Osteoblast (primary cell): ENCODE measurements at places on chromosomes 7 and 10.

GRCh38 chr7:143913945-143914615, 12.1 kb upstream of the TCAF1 start:
- no peak for DNase-seq

DNA sequence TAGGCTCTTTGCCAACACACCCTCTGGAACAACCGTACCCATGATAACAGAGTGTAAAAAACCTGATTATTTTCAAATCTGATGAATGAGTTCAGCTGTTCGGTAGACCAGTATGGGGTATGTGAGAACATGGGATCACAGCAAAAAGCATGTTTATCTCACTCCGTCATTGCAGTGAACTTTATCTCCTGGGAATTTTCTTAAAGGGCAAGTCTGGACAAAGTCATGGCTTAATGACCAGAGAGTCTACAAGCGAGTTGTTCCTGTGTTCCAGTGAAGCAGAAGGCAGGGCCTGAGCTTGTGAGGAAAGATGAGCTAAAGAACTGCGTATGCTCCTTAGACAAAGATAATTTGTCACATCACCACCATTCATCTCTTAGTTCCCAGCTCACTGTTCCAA, 219.7 kb downstream of the TRIL start:
- no peak for DNase-seq

DNA sequence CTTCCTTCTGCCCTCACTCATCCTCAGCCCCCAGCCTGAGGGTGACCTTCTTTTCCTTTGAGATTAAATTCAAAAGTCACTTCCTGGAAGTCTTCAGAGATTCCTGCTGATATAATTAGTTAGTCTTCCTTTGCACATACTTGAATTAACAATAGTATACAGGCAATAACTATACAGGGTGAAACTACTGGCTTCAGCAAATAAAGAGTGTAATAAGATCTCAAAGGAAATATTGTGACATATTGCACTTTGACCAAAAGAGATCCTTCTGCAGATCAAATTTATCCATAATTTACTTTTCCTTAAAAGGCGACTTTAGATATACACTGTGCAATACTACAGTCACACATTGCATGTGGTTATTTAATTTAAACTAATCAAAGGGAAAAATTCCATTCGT, 123.8 kb downstream of the SEMA3A start:
- no peak for DNase-seq

DNA sequence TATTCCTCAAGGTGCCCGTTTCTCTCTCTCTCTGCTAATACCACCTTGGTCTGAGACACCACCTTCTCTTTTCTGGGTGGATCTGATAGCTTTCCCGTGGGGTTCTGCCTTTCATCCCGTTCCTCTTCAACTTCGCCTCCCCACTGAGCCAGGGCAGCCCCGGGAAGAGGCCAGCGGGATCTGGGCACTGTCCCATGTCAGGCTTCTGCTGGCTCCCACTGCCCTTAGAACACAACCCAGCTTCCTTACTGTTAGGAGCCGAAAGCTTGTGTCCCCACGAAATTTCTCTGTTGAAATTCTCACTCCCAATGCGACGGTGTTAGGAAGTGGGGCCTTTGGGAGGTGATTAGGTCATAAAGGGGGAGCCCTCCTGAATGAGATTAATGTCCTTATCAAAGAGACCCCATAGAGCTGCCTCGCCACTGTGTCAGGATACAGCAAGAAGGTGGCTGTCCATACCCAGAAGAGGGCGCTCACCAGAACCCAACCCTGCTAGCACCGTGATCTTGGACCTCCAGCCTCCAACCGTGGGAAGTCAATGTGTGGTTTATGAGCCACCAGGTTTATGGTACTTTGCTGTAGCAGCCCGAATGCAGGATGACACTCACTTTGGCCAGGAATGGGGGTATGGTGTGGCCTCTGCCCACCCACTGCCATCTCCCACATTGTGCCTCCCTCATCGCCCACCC, 79.2 kb downstream of the CAMK1D start:
- no peak for DNase-seq

GRCh38 chr10:117441812-117442443, 66.7 kb upstream of the PDZD8 start:
- DNase-seq: peak; percentile 93

- no peak for DNase-seq
Observed at GRCh38 chr10:71188201-71188600, 24.2 kb upstream of the UNC5B start.

DNA sequence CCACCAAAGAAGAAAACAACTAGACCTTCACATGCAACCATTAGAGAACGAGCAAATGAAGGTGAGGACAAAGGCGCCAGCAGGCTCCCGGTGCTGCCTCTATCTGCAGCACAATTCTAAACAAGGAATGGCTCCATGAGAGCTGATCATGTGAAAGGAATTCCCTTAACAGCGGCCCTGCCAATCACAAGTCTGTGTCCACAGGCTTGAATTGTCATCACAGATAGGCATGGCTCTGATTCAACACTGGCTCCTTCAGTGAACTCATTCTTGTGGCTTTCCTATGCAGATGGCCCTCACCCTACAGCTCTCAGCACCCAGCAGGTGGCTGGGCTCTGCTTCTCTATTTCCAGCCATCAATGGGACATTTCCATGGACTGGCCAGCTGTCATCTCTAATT, 36.2 kb downstream of the LAMB1 start:
- DNase-seq: peak; percentile 82

- no peak for DNase-seq
Observed at GRCh38 chr10:115849197-115849596, 423.8 kb downstream of the GFRA1 start.

DNA sequence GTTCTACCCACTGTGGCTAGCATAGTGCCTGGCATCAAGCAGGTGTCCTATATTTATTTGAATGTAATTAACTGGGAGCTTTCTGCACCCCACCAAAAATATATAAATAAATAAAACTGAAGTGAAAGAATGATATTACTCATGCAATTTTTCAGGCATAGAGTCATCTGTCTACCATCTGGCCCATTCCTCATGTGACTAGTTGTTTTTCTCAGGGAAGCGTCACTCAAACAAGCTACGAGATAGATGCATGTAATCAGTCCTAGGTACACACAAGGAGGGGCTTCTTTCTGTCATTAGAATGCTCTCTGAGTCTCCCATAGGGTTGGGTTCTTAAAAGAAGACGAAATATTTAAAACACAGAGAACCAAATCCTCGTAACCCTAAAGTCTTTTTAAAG, 255.5 kb upstream of the KMT2E start:
- no peak for DNase-seq

DNA sequence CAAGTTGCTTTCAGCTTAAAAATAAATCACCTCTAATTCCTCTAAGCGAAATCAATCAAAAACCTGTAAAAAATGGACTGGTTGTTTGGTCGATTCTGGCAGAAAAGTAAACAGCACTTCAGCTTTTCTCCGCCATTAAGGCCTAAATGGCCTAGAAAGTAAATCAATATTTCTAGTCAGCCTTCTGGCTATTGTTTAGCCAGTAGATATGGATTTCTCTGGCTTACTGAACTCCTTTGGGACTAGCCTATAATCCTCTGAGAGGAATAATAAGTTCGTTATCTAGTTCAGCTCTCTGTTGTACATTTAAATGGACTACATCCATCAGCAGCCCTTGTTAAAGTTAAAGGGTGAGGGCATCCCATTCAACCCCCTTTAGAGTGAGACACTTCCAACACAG, 400.1 kb upstream of the ETV1 start:
- no peak for DNase-seq

DNA sequence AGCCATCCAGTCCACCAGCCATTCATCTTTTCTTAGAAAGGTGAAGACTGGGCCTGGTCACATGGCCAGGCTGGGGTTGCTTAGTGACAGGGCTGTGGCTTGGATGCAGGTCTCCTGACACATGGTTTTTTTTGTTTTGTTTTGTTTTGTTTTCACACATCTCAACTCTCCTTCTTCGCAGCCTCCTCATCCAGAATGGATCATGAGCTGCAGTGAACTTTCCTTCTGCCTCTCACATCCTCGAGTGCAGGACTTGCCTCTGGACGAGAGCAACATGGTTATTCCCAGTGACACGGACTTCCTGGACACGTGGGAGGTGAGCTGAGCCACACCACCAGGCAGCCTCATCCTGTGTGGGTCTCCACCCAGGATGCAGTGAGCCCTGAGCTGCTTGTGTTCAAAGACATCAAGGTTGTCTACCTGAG, 9.5 kb downstream of the AKR1E2 start:
- DNase-seq: no peak

DNA sequence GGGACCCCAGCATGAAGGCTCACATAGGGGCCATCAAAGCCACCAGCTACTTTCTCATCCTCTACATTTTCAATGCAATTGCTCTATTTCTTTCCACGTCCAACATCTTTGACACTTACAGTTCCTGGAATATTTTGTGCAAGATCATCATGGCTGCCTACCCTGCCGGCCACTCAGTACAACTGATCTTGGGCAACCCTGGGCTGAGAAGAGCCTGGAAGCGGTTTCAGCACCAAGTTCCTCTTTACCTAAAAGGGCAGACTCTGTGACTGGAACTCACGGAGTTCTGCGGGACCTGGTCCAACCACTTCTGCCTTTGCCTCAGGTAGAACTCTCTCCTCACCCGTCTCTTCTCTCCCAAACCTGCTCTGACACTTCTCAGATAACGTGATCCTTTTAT, 945 bp downstream of the TAS2R40 start:
- DNase-seq: no peak

DNA sequence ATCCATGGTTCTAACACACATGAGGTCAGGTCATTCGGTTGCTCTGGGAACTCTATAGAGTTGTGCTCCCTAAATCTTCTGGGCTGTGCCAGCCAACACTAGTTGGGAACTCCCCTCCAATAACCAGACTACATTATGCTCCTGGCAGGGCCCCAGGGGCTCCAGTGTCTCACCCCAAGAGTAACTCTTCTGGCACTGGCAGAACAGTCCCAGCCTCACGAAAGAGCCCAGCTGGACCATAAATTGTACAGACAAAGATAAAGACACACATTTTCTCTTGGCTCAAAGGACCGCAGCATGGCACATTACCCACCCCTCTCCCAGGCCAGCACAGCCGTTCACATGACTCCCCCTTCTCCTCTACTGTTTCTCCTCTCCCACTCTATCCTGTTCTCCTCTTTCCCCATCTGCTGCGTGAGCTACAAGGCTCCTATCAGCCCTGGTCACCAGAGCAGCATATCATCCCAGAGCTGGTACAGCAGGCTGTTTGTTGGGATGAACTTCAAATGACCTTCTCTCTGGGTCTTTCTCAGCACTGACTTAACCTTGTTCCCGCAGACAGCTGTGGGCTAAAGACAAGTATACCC, 230.6 kb downstream of the PLXNA4 start:
- DNase-seq: no peak

DNA sequence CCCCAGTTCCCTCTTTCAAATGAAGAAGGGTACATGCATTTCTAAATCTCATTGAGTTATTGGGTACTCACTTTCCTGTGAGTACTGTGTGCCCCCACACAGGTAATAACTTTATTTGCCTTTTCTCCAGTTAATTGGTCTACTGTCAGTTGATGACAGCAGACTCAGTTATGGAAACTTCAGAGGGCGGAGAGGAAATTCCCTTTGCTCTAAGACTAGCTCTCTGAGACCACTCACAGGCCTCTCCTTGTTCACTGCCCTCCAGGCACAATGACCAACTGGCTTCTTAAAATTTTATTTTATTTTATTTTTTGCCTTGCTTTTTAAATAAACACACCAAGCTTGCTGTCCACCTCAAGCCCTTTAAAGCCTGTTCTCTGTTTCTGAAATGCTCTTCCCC, 235.8 kb upstream of the AOAH start:
- DNase-seq: no peak

GRCh38 chr10:50410066-50410811, 158.9 kb upstream of the ASAH2 start:
- peak; percentile 65 for DNase-seq

GRCh38 chr7:146656988-146657387, 540.4 kb downstream of the CNTNAP2 start:
- no peak for DNase-seq

DNA sequence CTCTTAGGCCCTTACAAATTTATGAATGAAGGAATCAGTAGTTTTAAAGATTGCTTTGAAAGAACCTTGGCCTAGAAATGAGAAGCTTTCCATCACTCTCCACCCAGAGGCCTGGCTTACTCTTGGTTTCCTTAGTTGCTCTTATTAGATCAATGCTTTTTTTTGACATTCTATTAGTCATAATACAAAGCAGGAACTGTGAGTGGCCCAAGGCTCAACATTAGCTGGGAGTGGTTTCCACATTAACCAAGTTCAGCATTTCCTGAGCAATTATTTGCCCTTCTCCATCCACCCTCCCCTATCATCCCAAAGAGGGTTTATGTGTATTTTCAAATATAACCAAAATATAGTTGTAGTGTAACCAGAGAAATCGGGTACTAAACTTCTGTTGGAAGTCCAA, 103.4 kb upstream of the FAM204A start:
- no peak for DNase-seq

DNA sequence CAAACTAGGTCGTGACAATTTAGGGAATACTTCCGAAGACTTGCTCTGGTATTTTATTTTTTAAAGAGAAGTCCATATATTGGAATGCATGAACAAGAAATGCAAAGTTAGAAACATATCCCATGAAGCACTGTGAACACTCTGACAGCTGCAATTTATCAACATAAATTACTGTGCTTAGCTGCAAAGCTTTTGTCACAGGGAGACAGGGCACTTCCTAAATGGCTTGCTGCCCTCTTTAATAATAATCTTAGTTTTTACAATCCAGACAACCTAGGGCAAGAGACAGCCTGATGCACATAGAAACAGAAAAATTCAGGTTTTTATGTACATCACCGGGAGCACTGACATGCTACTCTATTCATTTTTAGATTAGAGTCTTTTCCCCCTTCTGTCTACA, 78.3 kb upstream of the NOBOX start:
- no peak for DNase-seq

DNA sequence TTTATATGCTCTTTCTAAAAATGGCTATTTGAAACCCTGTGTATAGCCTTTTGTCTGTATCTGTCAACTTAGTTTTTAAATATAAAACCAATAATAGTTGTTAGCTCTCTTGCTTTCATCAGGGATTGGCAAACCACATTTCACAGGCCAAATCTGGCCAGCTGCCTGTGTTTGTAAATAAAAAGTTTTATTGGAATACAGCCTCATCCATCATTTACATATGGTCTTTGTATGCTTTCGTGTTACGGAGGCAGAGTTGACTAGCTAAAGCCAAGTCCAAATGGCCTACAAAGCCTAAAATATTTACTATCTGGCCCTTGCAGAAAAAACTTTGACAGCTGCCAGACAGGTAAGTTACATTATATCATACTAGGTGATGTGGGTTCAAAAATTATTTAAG, 235.0 kb downstream of the BICC1 start:
- no peak for DNase-seq
